ENCODE measurements at places on chromosomes 16 and 17.

GRCh38 chr16:54289242-54289944 lies 2.8 kb upstream of the IRX3 start:
- no peak for DNase-seq

DNA sequence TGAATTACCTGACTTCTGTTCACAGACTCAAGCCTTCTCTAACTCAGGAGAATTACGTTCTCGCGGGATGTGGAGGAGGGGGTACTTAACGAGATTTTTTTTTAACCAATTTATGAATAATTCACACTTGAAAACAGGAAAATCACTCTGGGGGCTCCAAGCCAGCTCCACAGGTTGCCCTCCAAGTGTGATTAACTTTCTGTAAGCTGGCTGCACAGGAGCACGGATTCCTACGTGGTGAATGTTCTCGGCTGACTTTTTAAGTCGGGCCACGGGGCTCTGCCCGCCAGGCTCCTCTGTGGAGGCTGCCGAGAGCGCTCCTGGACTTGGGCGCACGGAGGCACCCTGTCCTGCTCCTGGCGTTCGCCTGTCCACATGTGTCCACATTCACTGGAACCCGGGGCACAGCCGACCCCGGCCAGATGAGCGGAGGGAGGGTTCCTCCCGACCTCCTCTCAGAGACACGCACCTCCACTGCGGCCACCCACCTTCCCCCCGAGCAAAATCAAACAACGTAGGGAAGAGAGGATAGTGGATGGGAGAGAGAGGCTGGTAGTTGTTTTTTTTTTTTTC lies 147.1 kb upstream of the CHMP6 start:
- DNase-seq = no peak

DNA sequence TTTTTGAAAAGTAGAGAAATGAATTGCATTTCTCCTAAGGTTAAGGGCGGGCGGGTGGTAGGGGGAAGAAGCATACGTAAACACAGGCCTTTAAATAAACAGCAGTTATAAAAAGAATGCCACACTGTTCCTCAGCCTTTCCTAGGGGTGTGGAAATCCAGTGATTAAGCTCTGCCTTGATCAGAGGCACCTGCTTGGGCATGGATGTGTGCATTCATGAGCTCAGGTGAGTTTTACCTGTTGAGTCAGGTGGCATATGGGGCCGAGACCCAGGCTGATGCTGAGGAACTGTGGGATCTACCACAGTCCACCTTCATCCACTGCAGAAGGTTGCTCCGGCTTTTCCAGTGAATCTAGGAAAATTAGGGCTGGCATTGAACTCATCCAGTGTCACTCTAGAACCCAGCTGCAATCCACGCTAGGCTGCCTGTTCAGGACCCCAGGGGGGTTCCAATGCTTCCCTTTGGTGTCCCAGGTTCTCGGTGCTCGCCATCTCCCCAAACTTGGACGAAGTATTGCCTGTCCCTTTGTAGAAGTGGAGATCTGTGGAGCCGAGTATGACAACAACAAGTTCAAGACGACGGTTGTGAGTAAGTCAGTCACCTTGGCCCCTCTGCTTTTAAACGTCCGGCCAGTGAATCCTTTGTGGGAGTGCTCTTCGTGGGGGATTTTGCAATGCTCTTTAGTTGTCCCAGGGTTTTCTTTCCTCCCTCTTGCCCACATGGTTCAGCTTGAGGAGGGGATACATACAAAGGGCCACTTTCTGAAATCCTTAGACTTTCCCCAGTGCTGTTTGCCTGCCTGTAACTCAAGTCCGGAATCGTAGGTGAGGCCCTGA lies 72.7 kb downstream of the SDR42E1 start:
- DNase-seq = no peak

- no peak for DNase-seq
These were observed 76.0 kb downstream of the METRNL start for GRCh38 chr17:83155128-83156121.

DNA sequence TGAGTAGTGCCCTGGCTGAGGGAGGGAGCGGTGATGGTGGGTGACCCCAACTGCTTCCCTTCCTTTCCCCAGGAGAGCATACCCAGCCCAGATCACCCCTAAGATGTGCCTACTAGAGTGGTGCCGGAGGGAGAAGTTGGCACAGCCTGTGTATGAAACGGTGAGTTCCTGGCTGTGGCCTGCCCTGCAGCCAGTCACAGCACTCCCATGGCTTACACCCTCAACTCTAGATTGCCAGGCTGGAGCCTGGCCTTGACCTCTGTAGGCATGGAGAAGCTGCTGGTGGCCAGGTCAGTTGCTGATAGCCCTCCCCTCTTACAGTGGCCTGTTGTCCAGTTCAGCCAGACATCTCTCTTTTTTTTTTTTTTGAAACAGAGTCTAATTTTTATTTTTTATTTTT lies 8.6 kb upstream of the NFATC3 start:
- no peak for DNase-seq

- DNase-seq = no peak
These were observed 176.8 kb downstream of the TANC2 start for GRCh38 chr17:63142836-63143235.

DNA sequence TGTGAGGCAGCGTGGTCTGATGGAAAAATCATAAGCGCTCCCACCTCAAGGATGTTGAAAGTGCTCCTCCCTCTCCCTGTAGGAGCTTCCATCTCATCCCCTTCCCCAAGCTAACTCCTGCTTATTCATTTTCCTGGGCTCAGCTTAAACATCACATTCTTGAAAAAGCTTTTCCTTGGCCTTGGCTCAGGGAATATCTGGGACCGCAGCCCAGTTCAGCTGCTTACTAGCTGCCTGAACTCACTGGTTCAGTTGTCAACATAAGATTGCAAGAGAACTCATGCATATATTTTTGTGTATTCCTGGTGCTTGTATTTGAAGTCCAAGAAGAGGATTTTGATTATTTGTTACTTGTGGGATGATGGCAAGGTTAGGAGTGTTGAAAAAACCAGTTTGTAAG lies 91.5 kb downstream of the UTP18 start:
- no peak for DNase-seq

DNA sequence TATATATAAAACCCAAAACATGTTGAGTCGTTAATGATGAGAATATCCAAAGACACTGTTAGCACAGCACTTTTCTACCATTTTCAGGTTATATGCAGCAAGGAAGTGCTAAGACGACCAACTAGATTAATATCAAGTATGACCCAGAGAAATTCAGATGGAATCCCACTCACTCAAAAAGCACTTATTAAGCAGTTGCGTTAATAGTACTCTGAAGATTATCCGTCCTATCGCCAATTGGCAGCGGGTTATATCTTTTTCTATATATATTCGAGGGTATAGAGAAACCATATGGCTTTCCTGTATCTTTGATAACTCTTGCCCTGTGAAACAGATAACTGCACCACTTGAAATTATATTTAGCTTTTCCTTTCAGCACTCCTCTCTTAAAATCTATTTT lies 1.1 kb downstream of the CRLF3 start:
- no peak for DNase-seq

DNA sequence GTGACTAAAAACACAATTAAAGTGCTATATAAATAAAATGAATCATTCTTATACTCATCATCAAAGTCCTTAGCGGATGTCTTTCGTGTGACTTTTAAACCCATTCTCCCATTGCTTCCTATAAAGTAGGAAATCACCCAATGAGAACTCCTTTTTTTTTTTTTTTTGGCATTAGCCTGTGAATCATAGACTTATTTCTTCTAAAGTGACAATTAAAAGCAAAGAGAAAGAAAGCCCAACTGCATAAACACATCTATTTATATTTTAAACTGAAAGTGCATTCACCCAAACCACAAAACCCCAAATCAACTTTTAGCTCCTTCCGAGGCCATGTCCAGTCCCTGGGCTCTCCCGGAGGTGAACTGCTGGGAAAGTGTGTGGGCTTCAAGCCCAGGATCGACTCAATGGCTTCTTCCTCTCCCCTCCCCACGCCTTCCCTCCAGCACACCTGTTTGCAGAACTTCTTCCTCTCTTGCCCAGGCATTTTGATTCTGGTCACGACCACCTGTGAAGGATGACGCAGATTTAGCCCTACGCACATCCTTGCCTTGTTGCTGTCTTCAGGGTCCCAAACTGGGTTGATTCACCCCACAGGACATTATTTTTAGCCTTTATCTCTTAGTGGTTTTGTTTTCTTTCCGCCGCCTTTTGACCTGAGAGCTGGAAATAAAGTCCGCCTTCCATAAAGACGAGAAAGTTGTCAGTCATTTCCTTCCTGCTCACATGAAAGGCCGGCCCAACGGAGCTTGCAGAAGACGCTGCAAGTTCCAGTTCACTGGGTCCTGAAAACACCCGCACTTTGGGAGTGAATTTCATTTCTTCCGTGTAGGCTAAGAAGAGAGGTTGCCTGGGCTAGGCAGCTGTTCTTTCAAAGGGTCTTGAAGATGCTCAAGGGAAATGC lies 166.8 kb downstream of the MAP2K6 start:
- DNase-seq = peak; percentile 27

DNA sequence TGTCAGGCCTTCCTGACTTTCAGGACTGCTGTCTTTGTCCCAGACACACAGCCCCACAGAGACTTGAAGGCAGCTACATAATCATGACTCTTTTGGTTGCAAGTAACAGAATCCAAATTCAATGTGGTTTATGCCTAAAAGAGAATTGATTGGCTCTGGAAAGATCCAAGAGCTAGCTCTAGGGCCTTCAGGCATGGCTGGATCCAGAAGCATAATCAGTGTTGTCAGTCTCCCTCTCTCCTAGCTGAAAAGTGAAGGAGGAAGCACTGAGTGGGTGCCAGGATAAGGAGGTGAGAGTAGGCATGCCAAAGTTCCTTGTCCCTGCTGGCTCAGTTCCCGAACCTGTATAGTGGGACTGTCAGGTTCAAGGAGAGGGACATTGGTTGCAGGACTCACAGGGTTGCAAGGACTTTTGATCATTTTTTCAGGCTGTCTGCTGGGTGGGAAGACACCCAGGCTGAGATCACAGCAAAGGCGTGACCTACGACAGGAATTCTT lies 25.5 kb downstream of the SNX20 start:
- no peak for DNase-seq

DNA sequence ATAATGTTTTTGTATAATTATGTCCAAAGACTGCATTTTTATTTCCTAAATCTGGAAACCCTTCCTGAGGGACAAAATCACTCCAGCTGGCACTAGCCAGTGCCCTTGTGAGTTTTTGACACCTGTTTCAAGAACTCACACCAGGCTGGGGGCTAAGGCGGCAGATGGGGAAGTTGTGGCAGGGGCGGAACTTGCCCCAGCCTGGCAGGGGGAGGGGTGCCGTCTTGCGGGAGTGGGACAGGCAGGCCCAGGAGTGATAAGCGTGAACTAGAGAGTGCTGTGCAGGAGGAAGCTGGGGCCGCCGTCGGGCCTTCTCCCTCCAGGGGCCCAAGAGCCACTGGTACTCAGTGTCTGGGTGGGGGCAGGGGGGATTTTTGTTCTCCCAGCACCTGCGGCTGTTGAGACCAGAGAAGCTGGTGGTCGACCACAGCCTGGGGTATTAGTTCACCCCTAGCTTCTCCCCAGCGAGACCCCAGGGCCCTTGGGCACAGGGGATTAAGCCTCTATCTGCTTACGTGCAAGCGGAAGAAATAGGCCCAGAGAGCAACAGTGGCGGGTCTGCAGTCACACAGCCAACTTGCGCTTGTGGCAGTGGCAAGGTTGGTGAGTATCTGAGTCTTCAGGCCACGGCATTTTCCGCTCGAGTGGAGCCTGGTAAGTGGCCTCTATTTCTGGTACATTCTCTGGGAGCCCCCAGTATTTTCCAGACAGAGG lies 40.2 kb upstream of the PLCG2 start:
- DNase-seq = no peak

DNA sequence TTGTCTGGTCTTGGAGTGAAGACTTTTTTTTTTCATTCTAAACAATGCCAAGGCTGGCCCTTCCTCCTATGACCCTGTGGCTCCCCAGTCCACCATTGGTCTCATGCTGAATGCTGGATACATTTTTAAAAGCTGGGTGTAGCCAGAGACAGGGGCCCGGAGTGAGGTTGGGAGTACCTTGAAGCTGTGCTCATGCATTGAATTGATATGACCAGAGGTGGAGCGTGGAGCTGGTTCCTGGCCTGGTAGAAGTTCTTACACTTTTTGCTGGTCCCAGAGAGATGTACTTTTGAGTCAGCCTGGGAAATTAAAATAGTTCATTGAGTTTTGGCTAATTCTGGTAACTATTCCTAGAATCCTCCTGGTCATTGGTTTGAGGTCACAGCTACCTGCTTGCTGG lies 83.6 kb downstream of the CMIP start:
- DNase-seq = no peak

- DNase-seq = no peak
These were observed 6.5 kb upstream of the PNPO start for GRCh38 chr17:47934856-47935255.

- DNase-seq = no peak
These were observed 11.0 kb upstream of the GPR139 start for GRCh38 chr16:20084624-20085226.

DNA sequence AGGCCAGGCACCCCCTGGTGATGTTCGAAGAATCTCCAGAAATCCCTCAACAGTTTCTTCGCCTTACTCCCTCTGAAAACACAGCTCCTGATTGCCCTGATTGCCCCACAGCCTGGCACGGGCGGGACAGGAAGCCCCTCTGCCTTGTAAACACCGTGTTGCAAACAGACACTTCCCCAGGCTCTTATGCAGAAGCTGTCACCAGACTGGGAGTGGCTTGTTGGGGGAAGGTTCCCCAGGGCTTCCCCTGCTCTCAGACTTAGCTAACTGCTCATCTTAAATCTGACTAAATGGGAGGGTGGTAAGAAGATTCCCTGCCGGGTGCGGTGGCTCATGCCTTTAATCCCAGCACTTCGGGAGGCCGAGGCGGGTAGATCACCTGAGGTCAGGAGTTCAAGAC lies 11.2 kb downstream of the PIK3R5 start:
- DNase-seq = peak; percentile 81

- no peak for DNase-seq
These were observed 19.5 kb downstream of the GP2 start for GRCh38 chr16:20307791-20308190.

GRCh38 chr17:38453951-38454421 lies 25.7 kb downstream of the ARHGAP23 start:
- no peak for DNase-seq

GRCh38 chr17:34757106-34757505 lies 177.7 kb downstream of the TMEM132E start:
- DNase-seq = no peak

- DNase-seq = no peak
These were observed 230.9 kb downstream of the MRTFB start for GRCh38 chr16:14302031-14302398.

GRCh38 chr17:18056214-18056613 lies 17.0 kb downstream of the GID4 start:
- no peak for DNase-seq

All from CD4-positive, alpha-beta memory T cell (primary cell).